ENCODE measurements at places on chromosomes 2 and 18.

GRCh38 chr2:118102433-118103082 lies 14.3 kb downstream of the INSIG2 start:
- no peak for DNase-seq

DNA sequence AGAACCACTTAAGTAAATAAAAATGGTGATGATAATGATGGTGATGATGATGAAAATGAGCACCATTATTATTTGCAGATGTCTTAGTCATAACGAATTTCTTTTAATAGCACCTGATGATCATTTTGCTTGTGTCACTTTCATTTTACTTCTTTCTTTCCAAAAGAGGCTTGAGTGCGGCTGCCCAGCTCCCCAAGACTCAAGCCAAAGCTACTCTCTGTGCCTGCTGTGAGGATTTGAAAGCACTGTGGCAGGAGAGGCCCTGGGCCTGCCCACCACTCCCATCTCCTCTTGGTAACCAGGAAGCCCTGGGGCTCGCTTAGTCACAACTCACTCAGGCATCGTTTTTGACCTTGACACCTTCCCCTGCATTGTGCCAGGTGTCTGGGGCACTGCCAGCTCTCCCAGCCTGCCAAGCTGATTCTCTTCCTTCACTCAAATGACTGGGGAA lies 41.2 kb downstream of the RPL37A start:
- no peak for DNase-seq

GRCh38 chr2:8643250-8643995 lies 38.4 kb upstream of the ID2 start:
- no peak for DNase-seq

GRCh38 chr2:155830817-155831579 lies 501.5 kb downstream of the NR4A2 start:
- DNase-seq: no peak

- no peak for DNase-seq
These were observed 398.4 kb downstream of the METTL4 start for GRCh38 chr18:2172881-2173280.

GRCh38 chr2:191501561-191502168 lies 176.3 kb upstream of the NABP1 start:
- no peak for DNase-seq

- DNase-seq: no peak
These were observed 68.3 kb downstream of the TNS1 start for GRCh38 chr2:217934321-217935131.

DNA sequence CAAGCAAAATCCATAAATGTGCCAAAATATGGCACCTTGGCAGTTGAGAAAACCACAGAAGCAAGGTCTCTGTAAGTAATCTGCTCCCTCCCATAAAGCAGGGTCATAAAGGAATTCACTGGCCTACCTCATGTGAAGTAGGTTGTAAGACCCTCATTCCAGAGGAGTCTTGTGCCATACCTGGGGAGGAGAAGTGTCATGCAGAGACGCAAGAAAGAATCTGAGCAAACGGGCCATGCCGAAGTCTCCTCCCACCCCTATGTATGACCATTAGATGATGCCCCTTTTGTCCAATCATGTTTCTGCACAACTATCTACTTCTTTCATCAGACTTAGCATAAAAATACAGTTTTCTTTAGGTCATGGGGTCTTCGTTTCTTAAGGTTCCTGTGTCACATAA lies 14.6 kb downstream of the NMUR1 start:
- no peak for DNase-seq

DNA sequence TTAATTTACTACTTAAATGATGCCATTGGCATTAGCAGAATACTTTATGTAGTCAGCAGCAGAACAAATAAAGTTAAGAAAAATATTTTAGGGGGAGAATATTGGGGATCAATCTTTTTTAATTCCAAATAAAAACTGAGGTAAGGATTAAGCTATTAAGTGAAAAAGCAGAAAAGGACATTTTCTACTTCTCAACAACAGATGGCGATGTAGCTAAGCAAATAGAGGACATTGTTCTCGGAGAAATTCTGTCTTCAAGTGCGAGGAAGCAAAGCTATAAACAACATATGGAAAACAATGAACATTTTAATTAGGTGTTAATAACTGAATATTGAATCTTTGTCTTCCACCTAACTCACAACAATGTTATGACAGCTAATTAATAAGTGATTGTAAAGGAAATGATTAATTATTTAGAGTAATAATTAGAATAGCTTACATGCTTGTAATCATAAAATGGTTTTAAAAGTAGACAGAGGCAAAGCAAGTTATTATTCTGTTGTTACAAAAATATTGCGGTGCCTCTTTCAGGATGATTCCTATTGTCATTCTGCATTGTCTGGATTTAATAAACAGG lies 32.9 kb upstream of the CCDC93 start:
- no peak for DNase-seq

DNA sequence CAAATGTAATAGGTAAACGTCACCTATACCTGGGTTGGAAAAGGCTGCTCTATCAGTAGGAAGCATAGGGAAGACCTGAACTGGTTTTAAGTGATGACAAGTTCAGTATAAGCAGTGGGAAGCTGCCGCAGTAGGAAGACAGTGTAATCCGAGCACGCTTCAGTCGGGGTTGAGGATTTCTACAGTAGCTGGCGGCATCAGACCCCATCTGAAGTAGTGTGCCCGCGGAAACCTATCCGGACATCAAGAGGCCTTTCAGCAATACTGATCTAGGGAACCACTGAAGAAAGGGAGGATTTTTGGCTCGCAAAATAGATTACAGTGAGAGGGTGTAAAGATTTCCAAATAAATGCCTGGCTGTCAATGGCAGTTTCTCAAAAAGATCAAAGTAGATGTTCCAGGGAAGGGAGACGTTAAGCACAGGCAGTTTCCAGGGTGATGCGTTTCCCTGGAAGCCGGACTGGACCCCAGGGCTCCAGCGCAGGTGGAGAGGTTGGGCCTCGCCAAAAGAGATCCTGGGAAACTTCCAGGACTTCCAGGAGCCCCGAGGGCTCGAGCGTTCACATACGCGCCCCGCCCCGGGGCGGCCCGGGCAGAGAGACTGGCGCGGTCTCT lies 5.3 kb downstream of the LOXL3 start:
- no peak for DNase-seq

Data from stimulated activated CD4-positive, alpha-beta T cell treated with anti-CD3 and anti-CD28 coated beads, Interleukin-4, amount 100 ng/mL, for 4 hours (primary cell).